ENCODE measurements at places on chromosomes 5 and 9.

- no peak for DNase-seq
Measured at GRCh38 chr9:115093520-115093919, 24.4 kb downstream of the TNC start.

GRCh38 chr9:29393064-29393463 lies 1819.8 kb upstream of the C9orf72 start:
- peak; percentile 21 for DNase-seq

GRCh38 chr9:110877374-110877773 lies 160.9 kb downstream of the LPAR1 start:
- DNase-seq, result no peak

DNA sequence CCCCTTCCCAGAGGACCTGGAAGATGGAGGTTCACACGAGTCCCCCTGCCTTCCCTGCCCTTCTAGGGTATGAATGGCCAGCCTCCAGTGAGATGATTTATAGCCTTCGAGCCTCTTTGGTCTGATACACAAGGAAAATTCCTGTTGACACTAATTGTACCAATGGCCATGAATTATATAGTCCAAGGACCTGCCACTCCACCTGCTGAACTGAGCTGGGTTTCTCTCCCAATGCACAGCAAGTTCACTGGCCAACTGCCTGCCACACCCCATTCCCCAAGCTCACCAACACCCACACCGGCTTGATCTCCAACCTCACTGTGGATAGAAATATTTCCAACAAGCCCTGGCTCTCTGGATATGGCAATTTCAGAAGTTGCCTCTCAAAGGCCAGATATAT lies 9.3 kb upstream of the ADRA1B start:
- no peak for DNase-seq

DNA sequence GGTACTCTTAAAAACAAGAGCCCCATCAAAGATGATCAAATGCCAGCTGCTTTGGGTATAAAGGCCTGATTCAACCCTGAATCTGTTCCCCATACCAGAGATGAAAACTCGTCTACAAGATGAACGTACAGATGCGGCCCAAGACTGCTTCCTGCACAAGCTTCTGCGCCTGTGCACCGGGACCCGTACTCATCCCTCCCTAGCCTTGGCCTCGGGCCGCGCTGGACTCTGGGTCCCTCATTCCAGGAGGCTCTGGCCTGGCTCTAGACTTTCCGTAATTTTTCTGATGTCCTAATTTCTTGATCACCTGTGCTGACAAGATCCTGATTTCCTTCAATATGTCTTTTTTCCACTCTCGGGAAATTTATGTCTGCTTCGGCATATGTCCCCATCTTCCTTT lies 612.3 kb downstream of the BNC2 start:
- DNase-seq, result no peak

GRCh38 chr5:53819482-53819881 lies 259.0 kb downstream of the NDUFS4 start:
- no peak for DNase-seq

- peak; percentile 50 for DNase-seq
Measured at GRCh38 chr5:123512611-123513461, 859 bp downstream of the CSNK1G3 start.

DNA sequence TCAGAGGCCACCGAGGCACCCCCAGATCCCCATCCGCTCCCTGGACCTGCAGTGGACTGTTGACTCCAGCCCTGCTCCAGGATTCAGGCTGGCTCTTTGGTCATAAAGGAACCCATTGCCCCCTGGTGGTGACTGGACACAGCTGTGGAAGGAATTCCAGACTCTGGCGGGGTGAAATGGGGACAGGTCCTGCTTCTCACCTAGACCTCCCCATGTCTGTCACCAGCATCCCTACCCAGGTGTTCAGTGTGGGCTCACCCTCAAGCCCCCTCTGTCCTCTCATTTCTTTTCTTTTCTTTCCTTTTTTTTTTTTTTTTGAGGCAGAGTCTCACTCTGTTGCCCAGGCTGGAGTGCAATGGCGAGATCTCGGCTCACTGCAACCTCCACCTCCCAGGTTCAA lies 25.5 kb upstream of the STXBP1 start:
- DNase-seq, result peak; percentile 91

DNA sequence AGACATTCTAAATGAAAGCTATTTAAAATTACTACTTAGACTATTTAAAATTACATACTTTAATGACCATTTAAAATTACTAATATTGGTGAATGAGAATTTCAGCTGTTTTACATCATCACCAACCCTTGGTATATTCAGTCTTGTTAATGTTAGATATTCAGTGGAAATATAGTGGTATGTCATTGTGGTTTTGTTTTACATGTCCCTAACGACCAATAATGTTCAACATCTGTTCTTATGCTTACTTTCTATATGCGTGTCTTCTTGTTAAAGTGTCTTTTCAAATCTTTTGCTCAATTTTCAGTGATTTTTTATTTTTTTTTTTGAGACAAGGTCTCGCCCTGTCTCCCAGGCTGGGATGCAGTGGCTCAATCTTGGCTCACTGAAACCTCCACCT lies 279.3 kb upstream of the TARS1 start:
- no peak for DNase-seq

GRCh38 chr5:83251849-83252248 lies 174.5 kb downstream of the XRCC4 start:
- DNase-seq, result no peak

- no peak for DNase-seq
Measured at GRCh38 chr5:134132372-134133187, 18.1 kb downstream of the TCF7 start.

DNA sequence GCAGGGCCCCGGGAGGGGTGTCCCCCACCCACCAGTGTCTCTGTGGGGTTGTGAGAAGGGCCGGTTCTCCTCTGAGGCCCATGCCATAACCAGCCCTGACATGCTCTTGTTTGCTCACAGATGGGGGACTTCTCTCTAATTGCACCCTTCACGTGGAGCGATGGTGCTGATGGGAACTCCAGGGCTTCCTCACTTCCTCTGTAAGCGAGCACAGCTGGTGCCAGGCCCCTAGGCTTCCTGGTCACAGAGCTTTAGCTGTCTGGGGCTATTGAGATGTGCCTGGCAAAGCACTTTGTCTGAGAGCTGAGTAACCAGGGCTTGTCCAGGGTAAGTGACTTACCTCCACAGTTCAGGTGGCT lies 36.4 kb downstream of the PHF2 start:
- DNase-seq, result no peak

- no peak for DNase-seq
Measured at GRCh38 chr9:106913276-106913675, 50.3 kb downstream of the ZNF462 start.

DNA sequence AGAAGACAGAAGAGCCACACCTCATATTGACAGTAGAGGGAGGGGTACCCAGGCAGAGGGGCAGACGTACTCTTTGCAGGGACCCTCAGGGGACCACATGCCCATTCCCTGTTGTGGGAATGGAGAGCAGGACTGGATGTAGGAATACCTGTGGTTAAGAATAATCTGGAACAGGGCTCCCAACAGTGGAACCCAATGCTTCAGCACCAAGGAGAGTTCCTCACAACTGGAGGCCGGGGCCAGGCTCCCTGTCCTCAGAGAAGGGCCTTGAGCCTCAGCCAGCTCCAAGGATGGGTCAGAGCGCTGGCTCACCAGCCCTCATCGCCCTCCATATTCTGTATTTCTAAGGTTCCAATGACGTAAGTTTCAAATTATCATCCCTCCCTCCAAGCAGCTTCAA lies 7.4 kb upstream of the SHC3 start:
- peak; percentile 38 for DNase-seq

DNA sequence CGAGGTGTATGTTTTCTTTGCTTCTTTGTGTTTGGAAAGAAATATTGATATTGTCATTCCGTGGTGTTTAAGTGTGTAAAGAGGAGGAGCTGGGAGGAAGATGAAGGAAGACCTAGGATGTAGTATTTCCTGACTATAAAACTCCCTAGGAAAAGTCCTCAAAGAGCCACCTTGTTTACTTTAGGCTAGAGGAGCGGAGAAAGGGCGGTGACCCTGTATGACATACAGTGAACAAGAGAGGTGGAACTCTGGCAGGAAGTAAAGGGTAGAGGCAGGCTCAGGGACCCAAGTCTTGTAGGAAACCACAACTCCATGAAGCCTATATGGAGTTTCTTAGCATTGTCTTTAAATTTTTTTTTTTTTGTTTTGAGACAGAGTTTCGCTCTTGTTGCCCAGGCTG lies 303.9 kb downstream of the DOCK8 start:
- DNase-seq, result no peak

- no peak for DNase-seq
Measured at GRCh38 chr9:91163773-91164471, 197.8 kb downstream of the AUH start.

DNA sequence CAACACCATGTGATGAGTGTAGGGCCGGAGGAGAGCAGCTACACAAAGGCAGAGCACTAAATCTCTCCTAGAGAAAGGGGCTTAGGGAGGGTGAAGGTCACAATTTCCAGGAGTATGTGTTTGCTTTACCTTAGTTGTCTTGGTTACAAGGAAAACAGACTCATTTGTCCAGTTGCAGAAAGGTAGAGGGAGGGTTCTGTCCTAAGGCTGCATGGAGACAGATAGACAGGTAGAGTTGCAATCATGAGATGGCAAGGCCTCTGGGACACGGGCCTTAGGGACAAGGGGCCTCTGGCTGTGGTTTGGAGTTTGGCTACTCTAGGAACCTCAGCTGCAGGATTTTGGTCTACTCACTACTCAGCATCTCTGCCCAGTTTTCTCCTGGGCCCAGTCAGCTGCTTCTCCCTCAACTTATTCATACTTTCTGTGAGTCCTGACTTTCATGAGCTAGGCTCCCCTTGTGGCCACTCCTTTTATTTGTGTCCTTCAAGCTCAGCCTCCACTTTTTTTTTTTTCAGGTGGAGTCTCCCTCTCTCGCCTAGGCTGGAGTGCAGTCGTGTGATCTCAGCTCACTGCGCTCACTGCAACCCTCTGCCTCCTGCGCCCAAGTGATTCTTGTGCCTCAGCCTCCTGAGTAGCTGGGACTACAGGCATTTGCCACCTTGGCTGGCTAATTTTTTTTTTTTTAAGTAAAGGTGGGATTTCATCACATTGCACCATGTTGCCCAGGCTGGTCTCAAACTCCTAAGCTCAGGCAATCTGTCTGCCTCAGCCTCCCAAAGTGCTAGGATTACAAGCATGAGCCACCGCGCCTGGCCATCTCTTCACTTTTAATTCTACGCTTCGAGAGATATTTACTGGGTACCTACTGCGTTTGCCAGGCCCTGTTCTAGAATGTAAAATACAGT lies 76.6 kb downstream of the PTPDC1 start:
- DNase-seq, result peak; percentile 46
